Stimulated activated CD4-positive, alpha-beta T cell treated with anti-CD3 and anti-CD28 coated beads, Interleukin-4, amount 100 ng/mL, for 4 hours (primary cell): ENCODE measurements at places on chromosomes 3 and 15.

DNA sequence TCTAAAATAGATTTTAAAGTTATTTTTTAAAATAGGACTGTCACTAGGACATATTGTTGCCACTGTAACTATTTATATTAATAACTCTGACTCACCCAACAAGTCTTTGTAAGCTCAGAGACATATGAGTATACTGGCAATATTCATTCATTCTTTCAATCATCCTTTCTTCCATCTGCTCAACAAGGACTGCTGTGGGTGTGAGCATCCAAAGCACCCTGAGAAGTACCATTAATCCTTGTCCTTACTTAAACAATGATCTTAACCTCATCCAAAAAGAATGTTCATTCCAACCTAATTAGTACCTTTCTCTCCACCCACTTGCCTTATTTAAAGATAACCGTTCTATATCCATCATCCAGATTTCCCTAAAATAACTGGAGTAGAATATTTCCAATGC is 94.2 kb upstream of the PPP2R3A start:
- no peak for DNase-seq

DNA sequence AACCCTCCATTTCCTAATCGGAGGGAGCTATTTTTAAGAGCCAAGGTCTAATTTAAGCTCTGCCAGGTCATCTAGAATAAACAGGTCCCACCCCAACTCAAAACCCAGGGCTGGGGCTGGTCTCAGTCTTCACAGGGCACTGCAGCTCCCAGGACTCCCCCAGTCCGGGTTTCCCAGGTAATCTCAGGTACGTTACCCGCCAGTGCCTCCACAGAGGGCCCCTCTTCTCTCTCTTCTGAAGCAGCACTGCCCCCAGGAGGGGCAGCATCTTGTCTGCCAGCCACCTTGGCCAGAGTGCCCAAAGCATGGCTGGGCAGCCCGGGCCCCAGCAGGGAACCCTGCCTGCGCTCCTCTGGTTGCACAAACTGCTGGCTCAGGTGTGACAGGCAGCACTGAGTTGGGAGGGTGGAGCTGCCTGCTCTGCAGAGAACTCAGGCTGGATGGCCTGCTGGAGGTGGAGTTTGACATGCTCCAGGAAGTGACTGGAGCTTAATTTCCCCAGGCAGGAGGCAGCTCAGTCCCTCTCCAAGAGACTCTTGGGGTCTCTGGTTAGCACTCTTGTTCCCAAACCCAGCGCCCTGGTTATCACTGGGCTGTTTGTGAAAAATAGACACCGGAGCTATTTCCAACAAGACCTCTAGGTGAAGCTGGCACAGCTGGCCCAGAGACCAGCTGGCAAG is at the start of gene PLA2G4F:
TSS of gene PLA2G4F (minus strand) at position 394 of the 680 bp plus-strand sequence. CDS start at position 307, 87 bp downstream.
- no peak for DNase-seq

- no peak for DNase-seq
Measured at GRCh38 chr15:39583596-39584265, 2.9 kb downstream of the THBS1 start.

DNA sequence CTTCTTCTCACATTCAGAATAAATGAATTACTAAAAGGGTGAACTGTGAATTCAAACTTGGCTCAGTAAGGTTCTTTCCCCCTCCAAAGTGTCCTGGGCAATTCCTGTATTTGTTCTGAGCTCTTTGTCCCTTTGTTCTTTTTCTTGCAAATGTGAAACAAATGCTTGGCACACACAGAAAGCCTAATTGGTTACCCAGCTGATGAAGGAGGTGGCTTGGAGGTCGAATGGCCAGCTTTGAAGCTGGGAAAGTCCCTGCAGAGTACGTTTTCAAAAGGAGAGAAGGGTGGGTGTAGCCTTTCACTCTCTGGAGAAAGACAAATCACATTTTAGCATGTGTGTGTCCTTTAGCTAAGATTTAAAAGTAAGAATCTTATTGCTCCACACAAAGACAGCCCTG is 154.4 kb downstream of the PEX5L start:
- DNase-seq, result no peak

DNA sequence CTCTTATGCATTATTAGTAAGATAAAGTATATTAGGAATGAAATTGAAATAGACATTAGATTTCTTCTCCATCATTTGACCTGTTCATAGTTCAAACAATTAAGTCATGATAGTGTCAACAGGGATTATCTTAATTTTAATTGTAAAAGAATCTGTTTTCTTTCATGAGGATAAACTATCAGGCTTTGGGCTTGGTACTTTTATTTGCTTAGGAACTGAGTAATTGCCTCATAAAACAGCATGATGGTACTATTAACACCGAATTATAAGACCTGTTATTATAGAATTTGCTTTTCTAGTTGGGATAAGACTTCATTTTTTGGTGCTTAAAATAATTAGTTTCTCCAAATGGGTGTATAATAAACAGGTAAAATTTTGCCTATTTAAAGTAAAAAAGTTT is 71.8 kb downstream of the FNDC3B start:
- no peak for DNase-seq
